Stimulated activated CD8-positive, alpha-beta memory T cell treated with anti-CD3 and anti-CD28 coated beads, Interleukin-4, amount 100 ng/mL, for 24 hours (primary cell): ENCODE measurements at places on chromosomes 6 and 20.

DNA sequence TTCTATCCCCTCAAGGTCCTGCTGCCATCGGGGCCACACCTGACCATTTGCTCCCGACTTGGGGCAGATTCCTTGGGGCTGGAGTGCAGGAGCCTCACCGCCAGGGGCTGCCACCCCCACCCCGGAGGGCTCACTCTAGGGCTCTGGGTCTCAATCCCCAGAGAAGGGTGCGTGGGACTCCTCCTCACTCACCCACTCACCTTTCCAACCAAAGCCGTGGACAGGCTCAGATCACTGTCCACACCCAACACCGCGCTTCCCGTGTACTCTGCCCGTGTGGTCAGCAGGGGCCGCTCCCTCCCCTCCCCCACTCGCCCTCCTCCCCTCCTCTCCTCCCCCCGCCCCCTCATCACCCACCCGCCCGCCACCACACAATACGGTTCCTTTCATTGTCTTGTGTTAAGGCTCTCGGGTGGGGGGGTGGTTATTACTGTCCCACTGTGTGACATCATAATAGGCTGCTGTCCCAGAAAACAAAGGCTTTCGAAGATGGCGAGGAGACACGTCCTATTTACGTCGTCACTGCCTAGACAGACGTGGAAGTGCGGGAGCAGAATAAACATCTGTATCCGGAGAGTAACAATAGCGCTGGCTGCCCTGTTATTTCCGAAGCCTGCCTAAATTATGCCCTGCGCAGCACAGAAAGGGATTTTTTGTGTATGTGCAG lies 85.8 kb downstream of the YTHDF1 start:
- no peak for DNase-seq

DNA sequence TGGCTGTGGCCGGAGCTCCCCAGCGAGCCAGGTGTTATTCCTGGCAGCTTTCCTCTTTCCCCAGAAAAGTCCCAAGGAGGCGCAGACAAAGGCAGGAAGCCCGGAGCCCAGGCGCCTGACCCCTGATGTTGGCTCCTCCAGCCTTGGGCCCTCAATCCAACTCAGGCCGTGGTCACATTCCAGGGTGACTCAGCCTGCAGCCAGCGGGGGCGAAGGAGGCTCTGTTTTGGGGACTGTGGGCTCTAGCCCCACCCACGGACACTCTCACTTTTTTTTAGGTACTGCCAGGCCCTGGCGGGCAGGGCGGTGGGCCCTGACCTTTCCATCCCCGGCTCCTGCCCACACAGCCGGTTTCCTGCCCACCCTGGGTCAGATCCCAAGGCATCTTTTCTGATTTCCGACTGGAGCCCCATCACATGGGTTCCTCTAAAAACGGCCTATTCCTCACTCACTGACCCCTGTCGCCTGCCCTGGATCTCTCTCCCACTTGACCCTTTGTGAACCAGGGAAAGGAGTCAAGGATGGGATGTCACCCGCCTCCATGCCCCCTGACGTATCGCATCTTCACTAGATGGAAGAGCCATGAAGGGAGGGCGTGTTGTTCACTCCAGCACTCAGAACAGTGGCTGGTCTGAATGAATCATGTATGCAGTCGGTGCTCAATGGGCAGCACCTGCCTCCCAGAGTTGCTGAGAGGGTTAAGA lies 5.5 kb downstream of the PTGIS start:
- DNase-seq, result no peak

DNA sequence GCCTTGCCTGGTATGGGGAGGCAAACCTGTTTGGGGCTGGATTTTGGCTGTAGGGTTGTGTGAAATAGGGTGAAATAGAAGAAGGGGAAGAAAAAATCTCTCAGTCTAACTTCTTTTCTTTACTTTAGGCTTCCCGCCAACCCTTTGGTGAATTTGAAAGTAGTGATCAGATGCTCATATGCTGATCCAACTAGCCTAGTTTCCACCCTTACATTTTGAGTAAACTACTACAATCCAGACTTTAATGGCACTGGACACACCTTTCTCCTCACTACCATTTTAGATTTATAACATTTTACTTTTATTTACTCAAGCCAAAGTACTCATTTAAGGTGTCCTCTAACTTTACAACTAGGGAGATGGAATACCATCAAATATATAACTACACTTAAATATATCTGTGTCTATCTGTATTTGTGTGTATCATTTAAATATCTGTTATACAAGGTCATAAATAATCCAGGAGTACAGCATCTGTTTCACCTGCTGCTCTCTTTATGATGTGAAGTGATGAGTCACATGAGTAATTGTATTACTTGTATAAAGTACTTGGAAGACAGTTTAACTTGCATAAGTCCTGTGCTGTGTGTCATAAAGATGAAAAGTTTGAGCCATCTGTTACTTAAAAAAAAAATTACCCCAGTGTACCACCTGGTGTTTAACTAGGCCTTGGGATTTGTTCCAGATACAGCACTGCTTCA lies 172.1 kb downstream of the CDKAL1 start:
- DNase-seq, result no peak

GRCh38 chr20:19827818-19828217 lies 69.8 kb downstream of the RIN2 start:
- no peak for DNase-seq

DNA sequence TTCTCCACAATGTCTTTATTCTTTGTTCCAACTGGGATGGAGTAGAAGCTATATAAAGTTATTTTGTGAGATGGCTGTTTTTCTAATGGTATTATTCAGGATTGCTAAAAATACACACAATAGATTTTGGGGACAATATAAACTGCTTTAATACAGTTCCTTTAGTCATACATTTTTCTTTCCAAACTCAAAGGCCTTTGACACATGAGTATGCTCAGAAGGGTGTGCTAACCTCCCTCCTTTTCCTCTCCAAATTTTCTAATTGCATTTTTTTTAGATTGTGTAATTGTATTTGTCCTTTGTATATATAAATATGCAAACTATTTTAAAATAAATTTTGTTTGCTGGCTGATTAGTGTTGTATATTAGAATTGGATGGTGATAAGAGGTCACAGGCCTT lies 119.6 kb upstream of the FOXO3 start:
- DNase-seq, result no peak

DNA sequence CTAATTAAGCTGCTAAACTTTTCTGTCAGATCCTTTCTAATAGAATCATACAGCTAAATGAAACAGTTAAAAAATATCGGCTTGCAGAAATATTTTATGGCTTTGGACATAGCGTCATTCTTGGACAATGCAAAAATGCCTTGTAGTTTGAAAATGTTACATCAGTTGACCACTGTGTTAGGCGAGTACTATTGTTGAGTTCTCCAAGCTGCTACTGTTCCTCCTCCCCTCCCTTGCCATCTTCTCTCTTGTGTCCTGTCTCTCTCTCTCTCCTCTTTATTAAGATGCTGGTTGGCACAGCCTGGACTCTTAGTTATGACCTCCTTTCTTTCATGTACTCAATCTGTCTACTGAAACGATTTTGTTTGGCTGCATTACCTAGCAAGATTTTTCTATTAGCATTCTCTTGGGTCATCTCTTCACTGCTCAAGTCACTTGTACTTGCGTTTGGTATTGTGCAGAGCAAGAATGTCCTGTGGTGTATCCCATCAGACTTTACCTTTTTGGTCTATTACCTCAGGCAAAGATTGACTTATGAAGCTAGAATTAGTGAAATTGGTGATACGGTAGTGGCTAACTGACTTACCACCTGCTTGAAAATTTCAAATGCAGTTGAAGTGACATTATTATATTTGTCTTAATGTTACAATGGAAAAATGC lies 127.9 kb downstream of the FARS2 start:
- DNase-seq, result no peak

DNA sequence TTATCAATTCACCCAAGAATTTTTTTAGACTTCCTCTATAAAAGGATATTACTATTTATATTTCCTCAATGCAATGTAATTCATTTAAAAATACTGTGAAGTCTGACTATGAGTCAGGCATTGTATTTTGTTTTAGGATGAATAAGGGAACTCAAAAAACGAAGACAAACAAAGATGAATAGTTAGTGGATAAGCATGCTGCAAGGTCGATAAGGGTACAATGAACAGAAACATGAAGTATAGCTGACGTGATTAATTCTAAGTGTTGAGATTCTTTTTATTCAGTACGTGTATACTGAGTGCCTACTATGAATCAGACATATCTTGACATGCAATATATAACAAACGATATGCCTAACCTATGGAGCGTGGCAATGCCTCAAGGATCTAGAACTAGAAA lies 105.4 kb downstream of the PDE10A start:
- DNase-seq, result no peak

GRCh38 chr6:110140650-110141049 lies 38.8 kb downstream of the WASF1 start:
- DNase-seq, result no peak

DNA sequence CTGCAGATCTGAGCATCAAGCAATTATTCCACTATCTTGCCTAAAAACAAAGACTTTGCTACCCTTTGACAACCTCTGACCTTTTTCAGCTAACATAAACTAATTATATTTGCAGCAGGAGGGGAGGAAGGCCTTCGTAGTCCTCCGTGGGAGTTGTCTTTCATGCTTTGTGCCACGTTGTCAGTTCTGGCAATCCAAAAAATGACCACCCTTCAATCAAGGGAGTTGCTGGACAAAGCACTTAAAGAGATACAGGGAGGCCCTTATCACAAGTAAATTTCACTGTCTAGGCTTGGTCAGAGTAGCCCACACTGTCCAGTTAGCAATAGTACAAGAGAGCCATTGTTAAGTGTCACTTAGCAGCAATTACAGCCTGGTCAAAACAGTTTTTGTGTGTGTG lies 578.9 kb downstream of the HAO1 start:
- no peak for DNase-seq

GRCh38 chr6:42103753-42104094 lies 38.7 kb downstream of the C6orf132 start:
- no peak for DNase-seq

- no peak for DNase-seq
Observed at GRCh38 chr6:128491610-128492206, 28.7 kb downstream of the PTPRK start.

DNA sequence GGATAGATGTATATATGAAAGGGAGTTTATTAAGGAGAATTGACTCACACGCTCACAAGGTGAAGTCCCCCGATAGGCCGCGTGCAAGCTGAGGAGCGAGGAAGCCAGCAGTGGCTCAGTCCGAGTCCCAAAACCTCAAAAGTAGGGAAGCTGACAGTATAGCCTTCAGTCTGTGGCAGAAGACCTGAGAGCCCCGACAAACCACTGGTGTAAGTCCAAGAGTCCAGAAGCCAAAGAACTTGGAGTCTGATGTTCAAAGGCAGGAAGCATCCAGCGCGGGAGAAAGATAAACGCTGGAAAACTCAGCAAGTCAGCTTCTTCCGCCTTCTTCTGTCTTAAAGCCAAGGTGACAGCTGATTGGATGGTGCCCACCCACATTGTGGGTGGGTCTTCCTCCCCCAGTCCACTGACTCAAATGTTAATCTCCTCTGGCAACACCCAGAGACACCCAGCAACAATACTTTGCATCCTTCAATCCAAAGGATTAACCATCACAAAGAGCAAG lies 102.6 kb upstream of the GJE1 start:
- DNase-seq, result no peak

GRCh38 chr6:8539453-8539852 lies 104.1 kb upstream of the SLC35B3 start:
- DNase-seq, result no peak

- no peak for DNase-seq
Observed at GRCh38 chr6:63436356-63436755, 116.6 kb upstream of the LGSN start.

DNA sequence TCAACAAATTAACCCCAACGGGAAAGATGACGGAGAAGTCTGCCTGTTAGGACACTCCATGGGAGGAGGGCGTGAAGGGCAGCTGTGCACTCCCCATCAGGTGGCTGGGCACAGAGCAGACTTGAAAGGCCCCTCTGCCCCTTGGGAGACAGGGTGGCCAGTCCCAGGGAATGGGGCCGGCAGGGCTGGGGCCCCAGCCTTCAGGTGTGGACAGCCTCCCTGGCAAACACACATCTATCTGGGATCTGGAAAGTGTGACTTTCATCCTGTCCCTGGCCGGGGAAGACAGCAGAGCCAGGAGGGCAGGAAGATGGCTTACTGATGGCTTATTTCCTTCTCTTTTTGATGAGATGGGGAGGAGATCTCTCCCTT lies 4.5 kb upstream of the FRMD1 start:
- DNase-seq, result no peak

GRCh38 chr6:34145161-34146020 lies 496 bp downstream of the GRM4 start:
- DNase-seq, result peak; percentile 20

DNA sequence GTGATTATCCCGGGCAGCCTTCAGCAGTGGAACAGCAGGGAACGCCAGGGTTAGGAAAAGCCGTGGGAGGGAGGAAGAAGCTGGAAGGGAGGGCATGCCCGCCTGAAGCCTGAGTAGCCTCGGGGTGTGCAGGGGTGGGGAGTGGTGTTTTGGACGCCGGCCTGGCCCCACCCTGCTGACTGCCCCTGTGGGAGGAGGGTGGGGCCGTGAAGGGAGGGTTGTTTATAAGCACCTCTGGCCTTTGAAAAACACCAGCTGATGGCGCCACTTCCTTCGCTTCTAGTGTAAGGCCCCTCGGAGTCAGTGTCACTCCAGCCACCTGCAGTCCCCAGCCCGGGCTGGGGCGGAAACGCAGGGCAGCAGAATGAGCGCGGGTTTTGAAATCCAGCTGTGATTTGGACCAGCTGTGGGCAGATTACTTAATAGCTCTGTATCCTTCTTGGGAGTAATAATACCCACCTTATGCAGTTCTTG lies 52.8 kb upstream of the BMP6 start:
- DNase-seq, result no peak

DNA sequence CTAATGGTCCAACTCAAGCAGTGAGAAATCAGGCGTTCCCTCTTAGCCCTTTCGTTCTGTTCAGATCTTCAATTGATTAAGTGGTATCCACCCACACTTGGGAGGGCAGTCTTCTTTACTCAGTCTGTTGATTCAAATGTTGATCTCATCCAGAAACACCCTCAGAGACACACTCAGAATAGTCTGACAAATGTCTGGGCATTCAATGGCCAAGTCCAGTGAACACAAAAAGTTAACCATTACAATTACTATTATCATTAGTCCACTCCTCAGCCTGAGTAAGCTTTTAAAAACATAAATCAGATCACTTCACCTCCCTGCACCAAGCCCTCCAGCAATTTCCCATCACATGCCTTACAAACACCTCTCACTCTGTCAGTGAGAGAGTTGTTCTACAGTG lies 423.2 kb downstream of the RFPL4B start:
- no peak for DNase-seq

GRCh38 chr20:43899274-43900120 lies 15.2 kb upstream of the TOX2 start:
- no peak for DNase-seq

DNA sequence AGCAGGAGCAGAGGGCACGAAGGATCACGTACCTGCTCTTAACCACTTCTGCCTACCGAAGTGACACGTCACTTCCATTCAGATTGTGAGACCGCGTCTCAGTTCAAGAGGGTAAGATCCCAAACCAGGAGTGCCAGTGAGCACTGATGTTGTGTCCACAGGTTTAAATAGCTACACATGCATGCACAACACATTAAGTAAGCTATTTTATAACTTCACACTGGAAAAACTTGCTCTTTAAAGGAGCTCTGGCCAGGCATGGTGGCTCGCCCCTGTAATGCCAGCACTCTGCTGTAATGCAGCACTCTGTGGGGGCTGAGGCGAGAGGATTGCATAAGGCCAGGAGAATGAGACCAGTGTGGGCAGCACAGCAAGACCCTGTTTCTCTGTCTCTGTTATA lies 21.1 kb downstream of the ABHD12 start:
- DNase-seq, result no peak

GRCh38 chr6:136784910-136785746 lies 7.1 kb downstream of the MAP3K5 start:
- DNase-seq, result no peak
